ENCODE measurements at places on chromosomes 13 and 19. TPM values are rescaled to one million over a fixed set of nuclear protein-coding genes. Genes with fewer than 3 reads are reported as not detected.

- H3K27ac ChIP-seq: no peak overlapping the region
- peaks cover 2% of the 10 kb centered on the region for H3K4me1 ChIP-seq
- DNase-seq: no peak
- H3K36me3 ChIP-seq: no peaks in the 10 kb centered on the region
- no peaks in the 10 kb centered on the region for H3K27me3 ChIP-seq
Measured at GRCh38 chr19:941292-942132, 15.7 kb downstream of the ARID3A start.

LPAR2 gene
- total RNA-seq: 1.9 TPM

DNA sequence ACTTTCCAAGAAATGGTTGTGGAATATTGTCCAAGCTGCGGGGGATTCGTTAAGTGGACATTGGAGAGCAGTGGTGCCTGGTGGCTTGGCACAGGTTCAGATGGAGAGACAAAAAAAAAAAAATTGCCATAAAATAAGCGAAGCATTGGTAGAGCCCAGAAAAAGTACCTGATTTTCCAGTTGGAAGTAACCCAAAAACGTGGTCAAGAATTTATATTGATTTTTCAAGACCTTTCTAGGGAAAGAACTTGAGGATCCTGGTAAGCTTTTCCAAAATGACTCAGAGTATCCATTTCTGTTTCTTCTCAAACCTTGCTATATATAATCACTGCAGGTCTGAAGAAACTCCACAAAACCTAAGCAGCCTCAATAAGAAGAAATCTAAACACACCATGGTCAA lies 94.6 kb downstream of the ING1 start:
- H3K4me1 ChIP-seq: peaks cover 11% of the 10 kb centered on the region
- H3K27me3 ChIP-seq: no peaks in the 10 kb centered on the region
- no peak overlapping the region for H3K27ac ChIP-seq
- DNase-seq: no peak
- H3K36me3 ChIP-seq: no peaks in the 10 kb centered on the region

DNA sequence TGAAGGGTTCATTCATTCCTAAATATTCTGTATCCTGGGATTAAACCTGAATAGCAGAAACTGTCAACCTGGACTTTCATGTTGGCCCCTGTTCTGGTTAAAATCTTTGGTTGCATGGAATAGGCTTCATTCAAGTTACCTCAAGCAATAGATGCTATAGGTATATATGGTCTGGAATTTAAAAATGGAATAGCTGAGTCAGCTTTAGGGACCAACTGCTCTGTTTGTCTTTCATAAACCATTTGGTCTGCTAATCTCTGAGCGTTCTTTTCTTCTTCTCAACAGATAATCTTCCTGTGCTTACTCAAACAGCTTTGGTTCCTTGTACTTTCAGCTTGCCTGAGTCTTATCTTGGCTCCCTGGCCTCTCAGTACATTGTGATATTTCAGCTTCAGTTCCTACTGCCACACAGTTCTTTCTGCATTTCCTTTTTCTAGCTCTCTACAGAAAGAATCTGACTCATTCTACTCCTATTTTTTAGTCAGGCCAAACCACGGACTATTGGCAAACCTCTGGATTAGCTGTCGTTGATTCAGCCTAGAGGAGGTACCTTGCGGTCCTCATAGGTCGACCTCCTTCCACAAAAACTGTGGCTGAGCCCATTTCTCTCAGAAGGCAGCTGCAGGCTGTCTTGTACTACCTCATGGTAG lies 35.9 kb upstream of the MAB21L1 start:
- H3K4me3 ChIP-seq: no peak overlapping the region
- H3K27me3 ChIP-seq: no peaks in the 10 kb centered on the region
- no peak overlapping the region for H3K27ac ChIP-seq
- H3K4me1 ChIP-seq: no peaks in the 10 kb centered on the region
- no peaks in the 10 kb centered on the region for H3K36me3 ChIP-seq

GRCh38 chr19:310141-310651 lies 19.0 kb upstream of the PLPP2 start:
- no peak overlapping the region for H3K4me3 ChIP-seq
- H3K27ac ChIP-seq: no peak overlapping the region
- peaks cover 12% of the 10 kb centered on the region for H3K36me3 ChIP-seq
- no peaks in the 10 kb centered on the region for H3K27me3 ChIP-seq
- H3K4me1 ChIP-seq: no peaks in the 10 kb centered on the region
- no peak for DNase-seq
